ENCODE measurements at places on chromosomes 13 and 19. TPM values are rescaled to one million over a fixed set of nuclear protein-coding genes. Genes with fewer than 3 reads are reported as not detected.

The ACP5 gene
- total RNA-seq, result 10.4 TPM

DNA sequence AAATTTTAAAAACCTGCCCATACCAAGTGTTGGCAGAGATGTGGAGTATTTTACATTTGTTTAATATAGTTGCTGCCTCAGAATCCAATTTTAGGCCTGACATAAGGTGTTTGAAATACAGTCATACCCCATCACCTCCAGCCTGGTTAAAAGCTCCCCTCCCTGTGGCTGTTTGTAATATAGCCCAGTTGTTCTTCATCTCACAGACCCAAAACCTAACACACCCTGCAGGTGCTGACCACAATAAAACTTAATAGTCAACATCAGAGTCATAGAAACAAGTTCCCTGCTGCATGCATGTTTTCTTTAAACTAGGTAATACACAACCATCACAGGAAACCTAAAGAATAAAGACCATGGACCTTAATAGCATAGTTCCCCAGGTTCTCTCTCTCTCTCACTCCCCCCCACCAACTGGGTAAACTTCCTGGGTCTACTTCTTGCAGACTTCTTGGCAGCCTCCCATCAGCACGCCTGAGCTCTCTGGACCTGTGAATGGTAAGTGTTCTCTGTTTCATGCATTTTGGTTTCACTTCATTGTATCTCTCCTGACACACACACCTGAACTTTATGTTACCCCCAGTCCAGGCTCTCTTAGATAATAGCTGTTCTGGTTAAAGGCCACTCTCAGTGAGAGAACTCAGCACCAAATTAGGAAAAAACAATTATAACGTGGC, 1369.9 kb downstream of the EFNB2 start:
- no peaks in the 10 kb centered on the region for H3K4me1 ChIP-seq
- H3K4me3 ChIP-seq, result no peak overlapping the region
- H3K27me3 ChIP-seq, result no peaks in the 10 kb centered on the region

- H3K4me3 ChIP-seq, result no peak overlapping the region
- no peaks in the 10 kb centered on the region for H3K36me3 ChIP-seq
- H3K4me1 ChIP-seq, result peaks cover 7% of the 10 kb centered on the region
- H3K27ac ChIP-seq, result peak overlapping the region; percentile 31
- H3K27me3 ChIP-seq, result no peaks in the 10 kb centered on the region
Measured at GRCh38 chr19:2609389-2610116, 92.9 kb downstream of the GNG7 start.

The CYP4F8 gene
- total RNA-seq, result not detected

The CLDN10 gene
- not detected for total RNA-seq

GRCh38 chr13:48636550-48636949, 17.2 kb upstream of the CYSLTR2 start:
- H3K4me3 ChIP-seq, result no peak overlapping the region
- H3K27ac ChIP-seq, result no peak overlapping the region
- H3K4me1 ChIP-seq, result peaks cover 5% of the 10 kb centered on the region
- DNase-seq, result no peak

The TNFSF9 gene
- total RNA-seq, result 0.16 TPM

The SNRPA gene
- 55.7 TPM for total RNA-seq

GRCh38 chr19:34676697-34677385, at the start of gene SCGB2B2:
Gene SCGB2B2 (minus strand): TSS chr19:34677159. CDS start chr19:34594563, 82,596 bp downstream.
- H3K27me3 ChIP-seq, result no peaks in the 10 kb centered on the region
- peak within 1 kb of the TSS; percentile 88 for H3K4me3 ChIP-seq
- no peak for DNase-seq
- H3K36me3 ChIP-seq, result peaks cover 22% of the 10 kb centered on the region
- peak within 1 kb of the TSS; percentile 99 for H3K27ac ChIP-seq

The N4BP2L2 gene
- total RNA-seq, result 232 TPM

GRCh38 chr13:76936763-76937162, 11.5 kb upstream of the ACOD1 start:
- H3K4me3 ChIP-seq, result no peak overlapping the region
- no peaks in the 10 kb centered on the region for H3K4me1 ChIP-seq
- no peak overlapping the region for H3K27ac ChIP-seq
- no peak for DNase-seq

- no peaks in the 10 kb centered on the region for H3K27me3 ChIP-seq
- H3K27ac ChIP-seq, result no peak overlapping the region
- no peaks in the 10 kb centered on the region for H3K4me1 ChIP-seq
- DNase-seq, result no peak
- no peak overlapping the region for H3K4me3 ChIP-seq
- no peaks in the 10 kb centered on the region for H3K36me3 ChIP-seq
Measured at GRCh38 chr13:71360041-71360440, 507.0 kb downstream of the DACH1 start.

GRCh38 chr13:71237332-71237731, 629.7 kb downstream of the DACH1 start:
- no peaks in the 10 kb centered on the region for H3K27me3 ChIP-seq
- H3K36me3 ChIP-seq, result no peaks in the 10 kb centered on the region
- H3K27ac ChIP-seq, result no peak overlapping the region
- DNase-seq, result no peak

- peaks cover 69% of the 10 kb centered on the region for H3K4me1 ChIP-seq
- H3K27ac ChIP-seq, result peak overlapping the region; percentile 97
- DNase-seq, result peak; percentile 91
- no peaks in the 10 kb centered on the region for H3K36me3 ChIP-seq
- no peaks in the 10 kb centered on the region for H3K27me3 ChIP-seq
Measured at GRCh38 chr19:38684078-38684861, 36.8 kb downstream of the ACTN4 start.
